Activated CD4-positive, alpha-beta T cell treated with anti-CD3 and anti-CD28 coated beads, Interleukin-2, amount 50 U/mL, for 48 hours (primary cell): ENCODE measurements at places on chromosomes 12 and 14.

DNA sequence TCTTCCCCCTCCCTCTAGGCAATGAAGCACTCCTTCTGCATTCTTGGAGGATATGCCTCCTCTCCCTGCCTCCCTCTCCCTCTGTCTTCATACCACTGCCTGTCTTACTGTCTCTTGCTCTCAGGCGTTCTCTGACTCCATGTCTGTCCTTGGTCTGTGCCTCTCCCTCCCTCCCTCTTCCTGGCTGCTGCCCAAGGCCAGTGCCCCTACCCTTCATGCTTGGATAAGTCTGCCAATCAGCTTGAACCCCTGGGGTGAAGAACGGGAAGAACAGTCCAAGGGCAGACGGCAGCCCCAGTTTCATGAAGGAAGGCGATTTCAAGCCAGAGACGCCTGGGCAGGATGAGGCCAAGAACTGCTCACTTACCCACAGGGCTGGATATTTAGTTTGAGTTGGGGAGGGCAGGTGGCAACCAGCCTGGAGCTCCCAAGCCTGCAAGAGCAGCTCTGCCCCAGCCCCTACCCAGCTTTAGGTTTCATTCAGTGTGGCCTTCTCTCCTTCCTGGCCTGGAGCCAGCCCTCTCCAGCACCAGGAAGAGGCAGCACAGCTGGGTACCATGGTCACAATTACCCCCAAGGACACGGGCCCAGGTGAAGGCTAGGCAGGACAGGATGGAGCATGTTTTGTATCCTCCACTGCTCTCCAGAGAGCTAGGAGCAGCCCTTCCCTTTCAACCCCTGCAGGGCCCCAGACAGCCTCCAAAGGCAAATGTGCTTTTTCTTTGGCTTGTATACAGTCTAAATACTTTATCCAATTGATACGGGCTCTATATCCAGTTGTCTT lies 35.8 kb upstream of the LTBP2 start:
- no peak for DNase-seq

DNA sequence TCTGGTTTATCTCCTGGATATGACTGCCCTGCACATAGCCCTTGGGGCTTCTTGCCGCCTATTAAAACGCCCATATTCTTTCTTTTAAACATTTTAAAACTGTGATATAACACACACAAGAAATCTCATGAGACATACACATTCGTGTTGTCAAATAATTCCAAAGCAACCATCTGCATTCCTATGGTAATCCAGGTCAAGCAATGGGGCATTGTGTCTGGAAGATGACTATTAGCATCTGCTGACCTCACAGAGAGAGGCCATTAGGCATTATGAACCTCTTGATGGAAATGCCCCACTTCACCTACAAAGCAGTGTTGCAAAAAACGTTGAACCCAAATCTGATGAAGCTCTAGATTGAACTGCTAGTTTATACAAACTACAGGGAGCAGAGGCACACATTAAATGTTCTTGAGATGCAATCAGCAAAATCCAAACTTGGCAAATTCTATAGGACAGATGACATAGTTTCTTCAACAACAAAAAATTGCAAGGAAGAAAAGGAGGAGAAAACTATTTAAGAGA lies 513.8 kb upstream of the CCDC196 start:
- no peak for DNase-seq

DNA sequence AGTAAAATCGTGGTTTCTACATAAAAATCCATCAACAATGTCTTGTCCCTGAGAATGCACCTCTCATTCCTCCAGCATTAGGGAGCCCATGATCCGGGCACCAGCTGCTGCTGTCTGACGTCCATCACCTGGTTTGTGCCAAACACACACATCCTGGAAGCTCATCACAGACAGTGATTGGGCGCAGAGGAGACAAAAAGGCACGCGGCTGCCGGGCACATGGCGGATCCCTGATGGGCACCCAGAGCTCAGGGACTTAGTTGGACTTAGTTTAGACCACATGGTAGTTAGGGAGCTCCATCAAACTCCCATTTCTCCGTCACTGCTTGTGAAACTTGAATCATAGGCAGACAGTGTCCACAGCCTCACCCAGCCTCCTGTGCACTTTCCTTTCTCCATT lies 1059.3 kb downstream of the TMEM121 start:
- no peak for DNase-seq

DNA sequence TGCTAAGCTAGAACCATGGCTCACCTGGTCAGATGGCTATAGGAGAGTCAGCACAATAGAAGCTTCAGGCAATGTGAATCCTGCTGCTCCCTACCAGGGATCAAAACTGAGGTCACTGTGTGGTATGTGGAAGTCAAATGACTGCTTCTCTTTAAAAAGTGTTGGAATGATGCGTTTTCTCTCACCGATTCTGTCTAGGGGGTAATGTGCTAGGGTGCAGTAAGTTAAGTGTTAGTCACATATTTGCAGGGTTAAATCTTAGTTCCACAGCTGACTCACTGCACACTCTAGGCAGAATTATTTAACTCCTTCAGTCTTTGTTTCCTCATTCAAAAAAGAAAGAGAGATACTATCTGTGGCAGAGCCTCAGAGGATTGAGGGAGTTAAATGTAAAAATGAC lies 696.6 kb downstream of the DIO2 start:
- DNase-seq = no peak

DNA sequence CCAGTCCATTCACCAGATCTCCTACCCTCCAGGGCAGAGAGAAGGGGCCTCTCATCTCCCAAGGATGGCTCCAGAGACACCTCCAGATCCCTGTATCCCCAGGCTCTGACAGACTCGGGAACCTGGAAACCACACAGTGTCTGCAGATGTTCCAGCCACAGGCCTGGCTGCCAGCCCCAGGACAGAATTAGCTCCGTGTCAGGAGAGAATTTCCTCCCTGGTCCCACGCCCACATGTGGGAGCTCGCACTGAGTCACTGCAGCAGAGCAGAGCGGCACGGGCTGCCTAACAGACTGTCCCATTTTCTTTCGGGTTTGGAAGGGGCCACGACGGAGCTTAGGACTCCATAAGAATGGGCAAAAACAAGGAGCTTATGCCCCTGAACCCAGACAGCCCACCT lies 33.6 kb downstream of the CMKLR1 start:
- peak; percentile 51 for DNase-seq

DNA sequence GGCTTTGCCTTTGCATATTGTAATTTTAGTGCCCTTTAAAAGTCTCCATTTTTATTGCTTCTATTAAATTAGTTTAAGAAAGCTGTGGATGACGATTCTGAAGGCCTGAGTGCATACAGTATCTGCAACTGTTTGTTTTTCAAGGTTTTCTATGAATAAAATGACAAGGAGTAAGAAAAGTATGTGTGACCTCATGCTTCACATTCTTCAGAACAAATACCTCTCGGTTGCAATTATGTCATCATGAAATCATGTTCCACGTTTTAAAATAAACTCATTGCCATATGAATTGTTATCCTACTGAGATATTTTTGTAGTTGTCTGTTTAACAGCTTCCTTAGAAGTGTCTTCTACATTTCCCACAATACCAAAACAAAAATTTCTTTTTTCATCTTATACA lies 374.6 kb downstream of the MDGA2 start:
- no peak for DNase-seq

DNA sequence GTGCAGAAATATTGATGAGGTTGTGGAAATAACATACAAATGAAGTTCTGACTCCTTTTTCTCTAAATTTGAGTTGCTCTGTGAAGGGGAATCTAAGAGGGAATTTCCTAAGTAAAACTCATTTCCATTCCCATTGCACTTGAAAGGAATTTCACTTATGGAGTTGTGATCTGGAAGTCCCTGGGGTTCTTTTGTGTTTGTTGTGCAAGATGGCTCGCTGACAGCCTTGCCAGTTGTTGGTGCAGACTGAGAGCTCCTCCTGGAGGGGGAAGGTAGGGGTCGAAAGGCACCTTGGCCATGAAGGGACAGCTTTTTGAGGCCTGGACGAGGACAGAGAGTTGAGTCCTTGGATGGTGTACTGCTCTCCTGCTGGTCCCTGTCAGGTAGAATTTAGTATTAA lies 72.0 kb downstream of the C12orf56 start:
- no peak for DNase-seq

DNA sequence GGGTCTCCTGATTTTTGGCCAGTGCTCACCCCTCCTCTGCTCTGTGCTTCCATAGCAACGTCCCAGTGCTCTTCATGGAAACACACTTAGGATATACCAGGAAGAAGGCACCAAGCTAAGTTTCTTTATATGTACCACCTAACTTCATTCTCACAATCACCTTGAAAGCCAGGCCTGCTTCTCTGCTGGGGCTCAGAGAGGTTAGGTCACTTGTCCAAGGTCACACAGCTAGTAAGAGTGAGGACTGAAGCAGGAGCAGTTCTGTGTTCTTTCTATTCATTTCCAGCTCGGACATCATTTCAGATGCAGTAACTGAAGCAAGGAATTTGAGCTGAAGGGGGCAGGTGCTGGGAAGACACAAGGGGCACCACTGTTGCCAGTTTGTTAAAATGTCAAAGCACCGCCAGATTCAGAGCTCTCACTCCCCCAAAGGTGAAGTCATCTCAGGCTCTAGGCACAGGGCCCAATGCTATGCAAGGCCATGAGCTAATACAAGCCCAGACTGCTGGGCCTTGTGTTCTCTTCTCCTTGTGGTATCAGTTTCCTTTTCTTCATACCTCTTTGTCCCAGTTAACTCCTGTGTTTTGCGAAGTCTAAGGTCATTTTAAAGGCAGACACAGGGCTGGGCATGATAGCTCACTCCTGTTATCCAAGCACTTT lies 19.7 kb upstream of the YY1 start:
- no peak for DNase-seq

DNA sequence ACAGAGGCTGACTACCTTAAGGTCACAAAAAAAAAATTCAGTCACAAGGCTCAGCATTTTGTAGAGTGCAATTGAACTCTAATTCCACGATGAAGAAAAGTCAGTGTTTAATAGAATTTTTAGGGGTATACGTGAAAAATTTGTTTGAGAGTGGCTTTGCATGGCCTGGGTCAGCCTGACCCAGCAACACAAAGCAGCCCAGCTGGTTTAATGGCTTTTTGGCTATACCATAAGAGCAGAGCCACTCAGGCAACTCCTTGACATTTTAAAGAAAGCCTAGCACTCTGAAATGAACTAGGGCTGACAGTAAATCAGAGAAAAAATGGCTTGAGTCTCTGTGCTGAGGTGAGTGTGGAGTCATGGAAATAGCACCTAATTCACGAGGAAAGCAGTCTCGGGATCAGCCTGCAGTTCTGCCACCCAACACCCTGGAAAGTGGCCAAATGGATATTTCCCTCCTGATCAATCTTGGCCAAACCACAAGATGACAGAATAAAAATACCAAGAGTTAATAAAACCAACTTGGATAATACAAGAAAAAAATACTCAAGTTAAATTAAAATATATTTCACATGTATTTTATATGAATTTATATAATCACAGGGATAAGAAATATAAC lies 59.5 kb downstream of the GALNT4 start:
- DNase-seq = no peak
